ENCODE measurements at places on chromosomes 16 and 17.

GRCh38 chr17:40461732-40462342, 18.6 kb downstream of the IGFBP4 start:
- no peak for DNase-seq

DNA sequence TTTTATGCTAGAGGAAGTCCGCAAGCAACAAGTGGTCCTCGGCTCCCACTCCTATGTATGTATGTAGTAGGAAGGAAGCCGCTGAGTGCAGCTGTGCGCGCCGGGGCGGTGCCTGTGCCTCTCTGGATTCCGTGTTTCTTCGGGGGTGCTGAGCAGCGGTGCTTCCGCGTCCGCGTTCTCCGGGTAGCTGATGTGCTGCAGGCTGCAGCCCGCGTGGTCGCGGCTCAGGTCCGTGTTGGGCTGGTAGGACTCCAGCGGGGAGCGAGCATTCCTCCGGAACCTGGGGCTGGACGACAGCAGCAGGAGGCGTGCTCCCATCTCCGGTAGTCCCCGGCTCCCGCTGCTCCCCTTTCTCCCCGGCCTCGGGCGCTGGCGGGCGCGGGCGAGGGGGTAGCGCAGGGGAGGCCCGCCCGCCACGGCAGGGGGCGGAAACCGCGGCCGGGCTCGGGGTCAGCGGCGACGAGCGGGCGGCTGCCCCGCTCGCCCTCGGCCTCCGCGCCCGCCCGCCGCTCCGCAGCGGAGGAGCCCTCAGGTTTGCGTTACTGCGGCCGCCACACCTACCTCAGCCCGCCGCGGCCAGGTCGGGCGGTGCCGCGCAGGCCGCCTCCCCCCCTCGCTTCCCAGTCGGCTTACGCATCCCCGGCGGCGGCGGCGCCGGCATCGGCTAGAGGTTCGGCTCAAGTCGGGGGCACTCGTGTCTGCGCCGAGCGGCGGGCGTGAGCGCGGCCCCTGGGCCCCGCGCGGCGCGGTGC, 487 bp downstream of the C17orf67 start:
- DNase-seq, result peak; percentile 78

- DNase-seq, result no peak
Measured at GRCh38 chr17:77531002-77531401, 390.2 kb downstream of the SEC14L1 start.

DNA sequence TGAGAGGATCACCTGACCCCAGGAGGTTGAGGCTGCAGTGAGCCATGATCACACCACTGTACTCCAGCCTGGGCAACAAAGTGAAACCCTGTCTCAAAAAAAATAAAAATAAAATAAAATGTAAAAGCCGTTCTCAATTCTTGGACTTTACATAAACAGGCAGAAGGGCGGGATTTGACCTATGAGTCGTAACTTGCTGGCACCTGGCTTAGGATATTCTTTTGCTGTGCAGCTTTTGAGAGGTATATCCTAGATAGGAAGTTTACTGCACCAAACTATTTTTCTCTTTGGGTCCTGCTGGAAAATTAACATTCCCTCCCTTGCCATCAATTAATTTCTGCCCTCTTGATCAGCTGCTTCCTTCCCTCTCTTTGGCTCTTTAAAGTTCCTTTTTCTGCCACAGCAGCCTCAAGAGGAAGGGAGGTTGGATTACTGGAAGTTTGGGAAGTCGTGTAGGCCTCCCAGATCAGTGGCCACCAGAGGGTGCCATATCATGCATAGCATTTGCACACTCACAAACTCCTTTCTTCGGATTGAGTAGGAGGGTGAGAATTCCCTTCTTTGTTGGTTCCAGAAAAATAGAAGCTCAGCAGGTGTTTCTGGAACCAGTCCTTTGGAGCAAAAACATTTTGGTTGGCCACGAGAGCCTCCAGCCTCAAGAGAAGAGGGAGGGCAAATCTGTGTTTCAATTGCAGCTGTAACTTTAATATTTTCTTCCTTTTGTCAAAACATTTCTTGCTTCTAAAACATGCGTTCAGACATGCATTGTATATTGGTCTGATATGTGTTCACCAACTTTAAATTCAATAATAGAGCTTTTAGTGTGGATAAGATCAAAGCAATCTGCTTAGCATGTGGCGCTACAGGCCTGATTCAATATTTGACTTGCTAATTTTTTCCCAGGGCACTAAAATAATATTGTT, 147.3 kb downstream of the CCDC182 start:
- no peak for DNase-seq

GRCh38 chr16:729768-730665, 3.1 kb downstream of the HAGHL start:
- no peak for DNase-seq

Measured in activated CD4-positive, CD25-positive, alpha-beta regulatory T cell (primary cell).